A673 (cell line): ENCODE measurements at places on chromosomes 5 and 9. TPM values are rescaled to one million over a fixed set of nuclear protein-coding genes. Genes with fewer than 3 reads are reported as not detected.

The CBY3 gene
- total RNA-seq: not detected in 2 replicates

The ANXA6 gene
- total RNA-seq: 95.9 and 130 TPM in 2 replicates

DNA sequence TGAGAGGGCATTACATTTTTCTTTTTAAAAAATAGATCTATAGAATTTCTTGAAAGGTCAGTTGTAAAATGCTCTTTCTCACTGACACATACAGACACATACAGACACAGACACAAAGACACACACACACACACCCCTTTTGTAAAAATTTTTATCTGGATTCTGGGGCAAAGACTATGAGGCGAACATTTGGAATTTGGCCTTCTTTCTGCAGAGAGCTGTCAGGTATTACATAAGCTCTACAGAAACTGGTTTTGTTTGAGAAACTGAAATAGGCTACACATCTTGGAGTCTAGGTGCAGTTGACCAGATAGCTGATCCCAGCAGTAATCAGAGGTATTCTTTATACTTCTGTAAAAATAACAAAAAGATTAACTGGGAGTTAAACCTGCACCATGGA, 315.9 kb upstream of the RPS23 start:
- no peak for DNase-seq

GRCh38 chr9:135198586-135199285, 111.3 kb downstream of the OLFM1 start:
- no peak for DNase-seq

The PCDHB13 gene
- total RNA-seq: 1.8 and 2.5 TPM in 2 replicates

DNA sequence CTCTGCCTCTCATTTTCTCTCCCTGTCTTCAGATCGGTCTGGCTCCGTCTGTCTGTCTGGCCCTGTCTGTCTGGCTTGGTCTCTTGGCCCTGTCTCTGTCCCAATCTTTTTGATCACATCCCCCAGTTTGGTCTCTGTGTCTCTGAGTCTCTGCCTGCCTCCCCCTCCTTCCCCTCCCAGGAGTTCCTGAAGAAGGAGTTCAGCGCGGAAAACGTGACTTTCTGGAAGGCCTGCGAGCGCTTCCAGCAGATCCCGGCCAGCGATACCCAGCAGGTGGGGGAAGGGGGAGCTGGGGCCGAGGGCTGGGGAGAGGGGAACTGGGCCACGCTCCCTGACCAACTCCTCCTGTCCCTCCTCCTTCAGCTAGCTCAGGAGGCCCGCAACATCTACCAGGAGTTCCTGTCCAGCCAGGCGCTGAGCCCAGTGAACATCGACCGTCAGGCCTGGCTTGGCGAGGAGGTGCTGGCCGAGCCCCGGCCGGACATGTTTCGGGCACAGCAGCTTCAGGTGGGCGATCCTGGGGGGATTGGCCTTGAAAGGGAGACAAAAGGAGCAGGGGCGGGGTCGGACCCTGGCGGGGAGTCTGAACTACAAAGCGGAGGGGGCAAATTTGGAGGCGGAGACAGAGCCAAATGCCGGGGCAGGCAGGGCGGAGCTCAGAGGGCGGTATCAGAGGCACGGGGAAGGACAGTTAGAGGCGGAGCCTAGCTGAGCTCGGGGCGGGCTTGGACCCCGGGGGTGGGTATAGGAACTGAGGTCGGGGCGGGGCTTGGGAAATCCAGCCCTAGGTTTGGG, 9.0 kb downstream of the RGS14 start:
- DNase-seq: peak; percentile 81

DNA sequence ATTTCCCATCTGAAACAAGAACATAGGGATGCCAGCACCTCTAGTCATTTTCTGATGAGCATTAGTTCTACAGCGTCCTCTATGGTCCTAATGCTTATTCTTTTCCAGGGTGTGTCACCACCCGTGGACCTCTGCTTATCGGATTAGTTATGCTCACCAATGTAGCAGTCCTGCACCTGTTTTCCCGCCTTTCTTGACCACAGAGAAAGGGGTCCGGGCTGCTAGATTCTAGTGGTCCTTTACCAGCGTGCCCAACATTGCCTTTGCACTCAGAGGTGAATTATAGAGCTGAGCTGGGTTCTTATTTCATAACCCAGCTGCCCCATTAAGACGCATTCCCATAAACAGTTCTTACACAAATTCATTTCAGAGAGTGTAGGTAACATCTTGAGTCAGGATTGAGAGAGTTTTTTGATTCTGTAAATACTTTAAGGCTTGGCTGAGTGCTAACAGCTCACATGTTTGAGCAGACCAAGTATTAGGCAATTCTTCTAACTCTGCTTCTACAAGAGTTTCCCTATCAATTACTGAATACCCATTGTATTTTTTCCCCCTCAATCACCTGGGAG, 2205.1 kb upstream of the C9orf72 start:
- DNase-seq: no peak

DNA sequence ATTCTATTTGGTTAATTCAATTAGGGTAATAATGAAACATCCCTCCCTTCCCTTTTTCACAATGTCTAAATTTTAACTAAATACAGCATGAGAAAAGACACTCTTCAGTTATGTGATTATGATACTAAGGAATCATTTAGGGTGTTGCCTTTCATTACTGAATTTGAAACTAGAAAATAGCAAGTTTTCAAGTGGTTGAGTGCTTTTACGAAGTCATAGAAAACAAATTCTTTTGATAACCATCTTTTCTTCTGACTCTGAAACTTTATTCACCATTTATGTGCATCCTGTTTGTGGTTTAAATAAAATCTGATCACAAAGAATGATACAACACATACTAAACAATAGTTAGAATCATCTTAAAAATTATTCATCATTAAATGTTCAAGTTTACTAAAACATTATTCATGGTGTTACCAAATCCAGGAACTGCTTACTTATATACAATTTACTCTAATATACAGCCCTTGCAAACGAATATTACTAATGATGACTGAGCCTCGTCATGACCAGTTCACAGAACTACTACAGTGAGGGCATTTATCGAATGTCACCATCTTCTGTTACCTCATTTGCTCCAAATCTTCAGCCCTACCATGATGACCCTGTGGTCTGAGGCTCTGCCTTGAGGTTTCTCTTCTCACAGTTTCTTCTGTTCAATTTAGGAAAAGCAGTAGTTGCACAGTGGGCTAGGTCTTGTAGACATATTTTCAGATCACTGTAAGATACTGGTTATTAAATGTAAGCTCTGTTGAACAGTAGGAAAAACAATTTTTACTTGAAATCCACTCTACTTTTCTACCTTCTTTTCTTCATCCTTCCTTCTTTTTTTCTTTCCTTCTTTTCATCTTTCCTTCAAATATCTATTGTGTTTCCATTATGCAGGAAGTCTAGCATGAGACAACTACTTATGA, 18.3 kb upstream of the IL9 start:
- DNase-seq: no peak

DNA sequence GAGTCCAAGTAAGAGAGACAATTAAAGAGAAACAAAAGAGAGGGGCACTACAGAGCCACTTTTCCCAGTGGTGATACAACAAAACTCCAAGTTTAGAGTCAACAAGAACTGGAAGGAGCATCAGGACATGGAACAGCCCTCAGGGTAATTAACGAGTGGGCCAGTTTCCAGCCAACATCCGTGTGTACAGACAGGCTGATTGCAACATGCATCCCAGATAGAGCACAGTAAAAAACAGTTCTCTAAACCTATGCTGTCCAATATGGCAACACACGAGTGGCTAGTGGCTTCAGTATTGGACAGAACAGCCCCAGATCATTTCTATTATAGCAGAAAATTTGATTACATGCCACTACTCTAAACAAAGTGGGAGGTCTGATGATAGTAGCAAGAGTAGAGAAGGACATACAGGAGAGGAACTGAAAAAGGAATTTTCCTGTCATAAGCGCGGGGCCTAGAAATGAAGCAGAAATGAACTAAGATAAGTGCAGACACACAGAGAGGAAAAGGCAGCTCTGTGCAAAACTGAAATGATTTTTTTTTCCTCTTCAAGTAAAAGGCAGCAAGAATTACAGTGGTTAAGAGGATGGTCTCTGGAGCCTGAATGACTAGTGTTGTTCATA, 175.6 kb upstream of the CCNG1 start:
- DNase-seq: no peak

DNA sequence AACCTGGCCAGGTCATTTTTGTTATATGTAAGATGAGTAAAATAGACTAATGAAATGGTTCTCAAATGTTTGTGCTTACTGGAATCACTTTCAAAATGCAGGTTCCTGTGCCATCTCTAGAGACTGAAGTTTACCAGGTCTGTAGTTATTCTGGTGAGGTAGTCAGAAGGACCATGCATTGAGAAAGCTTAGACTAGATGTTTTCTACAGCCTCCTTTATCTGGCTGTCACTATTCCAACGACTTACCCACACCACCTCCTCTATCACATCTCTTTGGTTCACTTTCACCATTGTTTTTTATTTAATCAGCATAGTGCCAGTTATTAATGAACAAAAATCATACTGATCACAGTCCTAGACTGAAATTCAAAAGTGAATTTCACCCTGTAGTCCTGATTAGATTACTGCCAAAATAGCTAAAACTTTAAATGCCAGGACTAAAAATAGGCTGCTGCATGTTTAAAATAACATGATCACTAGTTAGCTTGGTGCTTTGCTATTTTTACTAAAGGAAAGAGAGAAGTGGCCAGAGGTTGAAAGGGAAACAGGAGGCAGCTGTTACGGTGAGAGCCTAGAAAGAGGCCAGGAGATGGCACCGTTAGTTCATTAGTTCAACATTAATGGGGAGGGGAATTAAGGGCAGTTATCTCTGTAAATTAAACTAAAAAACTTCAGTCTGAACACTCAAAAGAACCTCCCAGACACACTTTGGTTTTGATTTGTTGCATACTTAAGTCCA, 13.9 kb upstream of the FNIP1 start:
- peak; percentile 8 for DNase-seq

The RASGRF2 gene
- 8.4 and 9.1 TPM in 2 replicates for total RNA-seq

DNA sequence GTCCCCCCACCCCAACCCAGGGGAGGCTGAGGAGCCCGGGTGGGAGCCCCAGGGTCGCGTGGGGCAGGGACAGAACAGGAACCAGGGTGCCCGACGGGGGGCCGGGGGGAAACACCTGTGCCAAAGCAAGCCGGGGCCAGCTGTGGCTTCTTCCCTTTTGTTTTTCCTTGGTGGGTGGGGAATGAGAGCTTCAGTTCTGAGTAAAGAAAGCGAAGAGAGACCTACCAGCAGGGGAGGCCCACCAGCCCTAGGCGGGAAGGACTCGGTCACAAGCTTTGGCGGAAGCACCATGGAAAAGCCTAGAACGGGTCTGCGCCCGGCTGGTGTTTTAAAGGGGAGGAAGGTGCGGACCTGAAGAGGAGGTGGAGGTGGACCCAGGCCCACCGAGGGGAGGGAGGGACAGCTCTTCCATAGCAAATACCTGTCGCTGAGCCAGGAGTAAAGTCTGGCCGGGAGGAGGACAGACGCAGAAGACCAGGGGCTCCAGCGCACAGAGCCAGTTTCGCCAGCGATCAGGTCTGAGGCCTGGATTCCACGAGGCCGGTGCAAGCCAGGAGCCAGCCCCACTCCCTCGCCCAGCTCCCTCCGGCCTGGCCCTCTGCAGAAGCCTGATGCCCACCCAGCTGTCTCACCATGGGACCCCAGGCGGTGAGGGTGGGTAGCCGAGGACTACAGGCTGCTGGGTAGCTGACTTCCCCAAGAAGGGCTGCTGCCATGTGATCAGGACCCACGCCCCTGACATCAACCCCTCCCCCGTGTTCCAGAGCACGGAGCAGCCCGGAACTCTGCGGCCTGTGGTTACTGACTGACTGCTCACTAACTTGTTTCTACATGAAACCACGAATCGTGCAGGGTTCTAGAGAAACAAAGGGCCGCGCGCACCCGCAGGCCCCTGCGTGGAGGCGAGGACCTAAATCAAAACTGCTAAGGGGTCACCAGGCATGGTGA, 849 bp upstream of the MGAT1 start:
- DNase-seq: peak; percentile 21

The SLC25A48 gene
- total RNA-seq: not detected in 2 replicates

GRCh38 chr9:71213633-71214032, 92.2 kb upstream of the TRPM3 start:
- no peak for DNase-seq

- no peak for DNase-seq
These were observed 97.1 kb downstream of the ADAMTS12 start for GRCh38 chr5:33794550-33795181.

The BARHL1 gene
- total RNA-seq: not detected in 2 replicates

The STK32A gene
- total RNA-seq: not detected in 2 replicates

The ANKRD18A gene
- not detected in 2 replicates for total RNA-seq

DNA sequence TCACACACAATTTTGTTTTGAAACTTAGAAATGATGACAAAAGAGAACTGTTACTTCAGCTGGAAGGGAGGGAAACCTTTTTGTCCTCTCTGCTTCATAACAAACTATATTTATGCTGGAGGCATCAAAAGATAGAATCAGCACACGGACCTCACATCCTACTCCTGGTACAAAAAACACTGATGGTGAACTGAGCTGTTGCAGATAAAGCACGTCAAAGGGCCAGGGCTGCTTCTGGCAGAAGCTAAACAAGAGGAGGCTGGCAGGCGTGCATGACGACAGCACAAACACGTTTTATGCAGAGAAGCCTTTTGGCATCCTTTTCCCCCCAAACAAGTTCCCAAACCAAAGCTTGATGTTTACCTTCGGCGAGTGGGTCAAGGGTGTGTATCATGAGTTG, 169.6 kb downstream of the SLC24A2 start:
- no peak for DNase-seq

DNA sequence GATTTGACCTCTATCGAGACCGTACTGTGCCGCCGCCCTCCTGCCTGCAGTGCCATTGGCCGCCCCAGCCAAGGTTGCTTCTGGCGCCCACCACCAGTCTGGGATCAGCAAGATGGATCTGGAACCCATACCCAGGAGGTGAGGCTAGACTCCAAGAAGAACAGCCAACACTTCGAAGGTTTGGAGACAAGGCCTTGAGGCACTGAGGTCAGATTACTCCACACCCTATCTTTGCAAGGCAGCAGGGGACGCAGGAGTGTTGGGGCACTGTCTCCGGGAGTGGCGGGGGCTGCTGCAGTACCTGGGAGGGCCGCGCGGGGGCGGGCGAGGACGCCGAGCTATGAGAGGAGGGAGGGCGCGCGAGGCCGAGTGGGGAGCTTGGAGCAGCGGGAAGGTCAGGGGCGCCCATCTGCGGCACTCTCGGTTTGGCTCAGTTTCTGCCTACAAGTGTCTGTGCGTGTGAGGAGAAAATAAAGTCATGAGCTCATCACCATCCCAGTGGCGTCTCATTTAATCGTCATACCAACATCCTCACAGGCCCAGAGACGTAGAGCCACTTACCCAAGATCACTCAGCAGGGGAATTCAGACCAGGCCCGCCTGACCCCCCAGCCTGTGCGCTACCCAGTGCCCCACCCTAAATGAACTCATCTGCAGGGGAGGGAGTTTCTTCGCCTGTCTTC, 20.5 kb upstream of the PSD2 start:
- DNase-seq: peak; percentile 78

GRCh38 chr5:96969366-96969765, 33.5 kb downstream of the LNPEP start:
- DNase-seq: no peak

The WNT8A gene
- not detected in 2 replicates for total RNA-seq
